NCI-H1417 (cell line): ENCODE measurements at places on chromosomes 2 and 18.

- DNase-seq, result no peak
Observed at GRCh38 chr2:8642366-8643068, 39.3 kb upstream of the ID2 start.

DNA sequence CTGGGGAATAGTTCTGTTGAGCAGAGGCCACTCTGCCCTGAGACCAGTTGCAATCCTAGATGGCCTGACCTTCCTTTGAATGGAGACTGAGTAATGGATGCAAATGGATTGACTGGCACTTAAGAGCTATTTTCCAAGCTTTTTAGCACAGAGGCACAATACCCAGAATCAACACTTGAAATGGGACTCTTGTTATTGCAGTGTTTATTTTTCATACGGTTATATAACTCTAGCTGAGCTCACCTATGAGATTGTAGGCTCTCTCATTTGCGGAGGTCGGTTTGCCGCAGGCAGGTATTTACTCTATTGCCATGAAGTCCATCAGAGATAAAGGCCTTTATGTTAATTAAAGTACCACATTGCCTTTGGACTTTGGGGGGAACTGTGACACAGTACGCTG is 422.3 kb upstream of the CELF4 start:
- DNase-seq, result peak; percentile 79

- no peak for DNase-seq
Observed at GRCh38 chr2:24181849-24182248, 7.0 kb downstream of the FAM228A start.

DNA sequence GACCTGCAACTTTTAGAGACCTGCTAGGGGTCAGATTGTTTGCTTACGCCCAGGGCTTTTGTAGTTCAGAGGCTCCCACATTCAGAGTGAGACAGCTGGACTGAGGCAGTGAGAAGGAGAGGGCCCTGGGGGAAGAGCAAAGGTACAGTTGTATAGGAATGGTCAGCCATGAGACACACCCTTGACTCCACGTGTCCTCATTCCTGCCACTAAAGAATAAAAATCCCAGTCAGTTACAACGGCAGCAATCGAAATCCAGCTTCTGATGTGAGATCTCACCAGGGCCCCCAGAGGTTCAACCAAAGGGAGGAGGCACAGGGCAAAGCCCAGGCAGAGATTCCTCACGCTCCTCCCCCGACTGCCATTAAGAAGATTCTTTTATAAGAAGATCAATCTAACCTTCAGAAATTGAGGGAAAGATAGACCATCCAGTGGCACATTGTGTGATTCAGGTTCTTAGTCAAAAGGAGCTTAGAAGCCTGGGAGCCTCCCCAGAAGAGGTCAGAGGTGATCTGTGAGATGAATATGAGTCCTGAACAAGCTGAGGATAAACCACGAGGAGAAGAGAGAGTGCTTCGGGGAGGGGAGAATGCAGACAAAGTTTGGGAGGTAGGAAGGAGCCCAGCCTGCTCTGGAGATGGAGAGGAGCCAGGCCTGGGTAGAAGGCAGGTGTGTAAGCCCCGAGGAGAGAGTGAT is 317.0 kb downstream of the CYP26B1 start:
- DNase-seq, result no peak

DNA sequence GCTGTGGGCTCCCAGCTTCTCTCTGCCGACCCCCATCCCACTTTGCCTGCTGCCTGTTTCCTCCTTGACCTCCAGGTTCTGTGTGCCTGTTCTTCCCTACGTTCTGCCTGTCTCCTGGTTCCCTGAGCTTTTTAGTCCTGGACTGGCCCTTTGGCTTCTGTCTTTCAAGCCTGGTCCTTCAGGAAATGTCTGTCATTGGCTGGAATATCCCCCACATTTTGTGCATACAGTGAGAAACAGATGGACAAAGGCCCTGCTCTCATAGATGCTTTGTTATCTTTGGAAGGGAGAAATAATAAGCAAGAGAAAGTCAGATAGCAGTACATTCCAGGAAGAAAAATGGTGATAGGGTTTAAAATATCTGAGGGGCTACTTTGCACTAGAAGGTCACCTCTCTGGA is 5.7 kb downstream of the MGAT5 start:
- DNase-seq, result no peak

- DNase-seq, result no peak
Observed at GRCh38 chr2:84556190-84556589, 39.9 kb downstream of the DNAH6 start.

GRCh38 chr2:241248897-241249296 is 60.4 kb downstream of the ANO7 start:
- DNase-seq, result no peak

- no peak for DNase-seq
Observed at GRCh38 chr18:49155857-49156256, 205.1 kb upstream of the SMAD7 start.

- no peak for DNase-seq
Observed at GRCh38 chr18:58364876-58365528, 263.9 kb downstream of the ALPK2 start.

DNA sequence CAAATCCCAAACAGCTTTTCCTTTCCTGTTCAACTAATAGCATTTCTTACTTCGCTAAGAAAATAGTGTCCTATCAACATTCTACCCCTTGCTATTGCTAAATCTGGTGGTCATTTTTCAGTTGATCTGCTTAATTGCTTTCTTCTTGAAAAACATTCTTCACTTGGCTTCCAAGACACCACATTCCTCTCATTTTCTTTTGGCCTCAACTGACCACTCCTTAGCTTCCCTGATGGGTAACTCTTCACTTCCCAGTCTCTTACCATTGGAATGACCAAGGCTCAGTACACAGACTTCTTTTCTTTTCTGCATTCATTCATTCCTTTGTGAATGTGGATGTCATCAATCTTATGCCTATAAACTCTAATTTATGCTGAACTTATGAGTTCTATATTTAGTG is 230.8 kb upstream of the CDH2 start:
- DNase-seq, result no peak

DNA sequence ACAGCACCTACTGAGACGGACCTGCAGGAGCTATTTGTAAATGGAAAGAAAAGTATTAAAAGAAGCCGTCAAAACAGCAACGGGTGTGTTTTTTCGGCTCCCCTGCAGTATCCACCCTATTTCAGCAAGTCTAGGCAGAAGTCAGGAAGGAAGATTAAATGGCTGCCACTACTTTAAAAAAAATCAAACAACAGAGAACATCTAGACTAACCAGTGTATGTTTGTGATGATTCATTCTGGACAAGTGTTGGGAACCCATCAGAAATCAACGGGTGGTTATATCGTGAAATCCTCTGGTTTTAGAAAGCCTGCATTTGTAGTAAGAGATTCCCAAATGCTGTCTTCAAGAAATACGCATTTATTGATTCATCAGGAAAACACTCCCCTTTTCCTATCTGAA is 9.0 kb downstream of the PMAIP1 start:
- DNase-seq, result no peak

- no peak for DNase-seq
Observed at GRCh38 chr2:196201229-196202009, 30.0 kb upstream of the STK17B start.

DNA sequence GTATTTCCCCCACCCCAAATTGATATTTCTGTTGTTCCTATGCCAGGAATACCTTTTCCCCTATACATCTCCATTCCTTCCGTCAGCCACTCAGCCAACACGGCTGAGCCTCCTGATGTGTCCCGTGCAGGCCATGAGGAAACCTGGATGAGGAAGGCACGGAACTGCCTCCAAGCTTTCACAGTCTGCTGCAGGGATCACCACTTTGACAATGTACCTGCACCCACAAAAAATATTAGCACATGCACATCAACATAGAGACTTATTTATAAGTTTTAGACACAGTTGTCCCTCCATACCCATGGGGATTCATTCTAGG is 101.4 kb upstream of the PPP1CB start:
- DNase-seq, result no peak

DNA sequence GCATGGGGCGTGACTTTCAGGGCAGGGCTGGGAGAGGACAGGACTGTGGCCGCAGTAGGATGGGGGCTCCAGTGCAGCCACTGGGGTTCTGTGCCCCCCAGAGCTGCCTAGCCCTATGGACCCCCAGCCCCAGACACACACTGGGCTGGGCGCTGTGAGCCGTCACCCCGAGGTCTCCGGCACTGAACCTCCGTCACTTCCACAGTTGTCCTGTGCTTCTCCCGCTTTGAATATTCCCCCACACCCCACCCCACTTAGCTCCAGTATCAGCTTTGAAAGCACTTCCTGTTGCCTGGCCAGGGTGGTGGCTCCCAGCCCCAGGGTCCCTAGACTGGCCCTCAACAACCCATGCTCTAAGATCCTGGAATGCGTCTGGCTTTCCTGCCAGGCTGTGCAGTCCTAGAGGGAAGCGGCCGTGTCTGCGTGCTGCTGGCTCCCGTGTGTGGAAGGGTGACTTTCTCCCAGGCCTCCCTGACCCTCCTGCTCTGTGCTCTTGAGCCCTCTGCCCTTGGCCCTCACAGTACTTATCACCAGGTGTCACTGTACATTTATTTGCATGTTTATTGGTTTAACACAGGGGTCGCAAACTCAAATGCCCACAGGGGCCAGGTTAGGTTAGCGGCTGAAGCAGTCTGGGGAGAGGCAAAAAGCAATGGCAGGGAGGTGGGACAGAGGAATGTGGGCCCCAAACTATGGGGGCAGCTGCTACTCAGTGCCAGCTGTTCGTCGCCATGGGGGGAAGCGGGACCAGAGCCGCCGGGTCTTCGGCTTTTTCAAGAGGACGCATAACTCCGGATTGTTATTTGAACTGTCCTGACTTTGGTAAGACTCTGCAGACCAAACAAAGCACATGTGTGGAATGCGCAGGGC is 9.9 kb downstream of the OBSL1 start:
- no peak for DNase-seq

DNA sequence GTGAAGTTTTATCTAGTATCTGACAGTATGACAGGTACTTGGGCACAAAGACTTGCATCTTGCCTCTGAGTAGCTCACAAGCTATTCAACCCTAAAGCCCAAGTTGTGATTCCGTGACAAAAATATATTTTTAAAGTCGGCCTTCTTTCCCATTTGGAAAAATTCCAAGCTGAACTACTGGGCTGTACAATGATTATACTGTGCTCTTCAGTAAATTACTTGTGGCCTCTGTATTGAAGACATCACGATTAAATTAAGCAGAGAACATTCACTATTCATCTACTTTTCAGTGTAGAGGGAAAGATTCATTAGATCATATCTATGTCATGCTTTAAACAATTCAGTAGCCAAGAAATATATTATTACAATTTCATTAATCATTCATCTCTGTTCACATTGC is 282.2 kb downstream of the CDH2 start:
- DNase-seq, result no peak

- DNase-seq, result no peak
Observed at GRCh38 chr2:207869784-207870778, 100.4 kb upstream of the FZD5 start.

- DNase-seq, result no peak
Observed at GRCh38 chr2:136495636-136496035, 269.7 kb upstream of the THSD7B start.

DNA sequence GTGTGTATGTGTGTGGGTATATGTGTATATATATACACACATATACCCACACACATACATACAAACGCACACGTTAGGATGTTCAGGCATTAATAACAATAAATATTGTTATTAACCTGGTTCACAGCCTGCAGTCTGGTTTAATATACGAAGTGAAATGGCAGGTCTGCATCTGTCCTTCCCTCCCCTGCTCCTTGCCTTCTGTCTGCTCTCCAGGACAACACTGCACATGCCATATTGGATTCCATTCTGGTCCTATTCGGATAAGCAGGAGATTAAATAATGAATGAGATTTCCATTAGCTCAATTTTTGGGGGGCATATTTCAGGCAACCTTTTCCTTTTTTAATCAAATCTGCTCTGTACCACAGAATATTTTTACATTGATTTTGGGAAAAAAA is 158.0 kb downstream of the CELF4 start:
- DNase-seq, result no peak

GRCh38 chr2:232798187-232798586 is 21.8 kb upstream of the KCNJ13 start:
- DNase-seq, result no peak

GRCh38 chr2:122514451-122514996 is 759.1 kb downstream of the TSN start:
- no peak for DNase-seq

DNA sequence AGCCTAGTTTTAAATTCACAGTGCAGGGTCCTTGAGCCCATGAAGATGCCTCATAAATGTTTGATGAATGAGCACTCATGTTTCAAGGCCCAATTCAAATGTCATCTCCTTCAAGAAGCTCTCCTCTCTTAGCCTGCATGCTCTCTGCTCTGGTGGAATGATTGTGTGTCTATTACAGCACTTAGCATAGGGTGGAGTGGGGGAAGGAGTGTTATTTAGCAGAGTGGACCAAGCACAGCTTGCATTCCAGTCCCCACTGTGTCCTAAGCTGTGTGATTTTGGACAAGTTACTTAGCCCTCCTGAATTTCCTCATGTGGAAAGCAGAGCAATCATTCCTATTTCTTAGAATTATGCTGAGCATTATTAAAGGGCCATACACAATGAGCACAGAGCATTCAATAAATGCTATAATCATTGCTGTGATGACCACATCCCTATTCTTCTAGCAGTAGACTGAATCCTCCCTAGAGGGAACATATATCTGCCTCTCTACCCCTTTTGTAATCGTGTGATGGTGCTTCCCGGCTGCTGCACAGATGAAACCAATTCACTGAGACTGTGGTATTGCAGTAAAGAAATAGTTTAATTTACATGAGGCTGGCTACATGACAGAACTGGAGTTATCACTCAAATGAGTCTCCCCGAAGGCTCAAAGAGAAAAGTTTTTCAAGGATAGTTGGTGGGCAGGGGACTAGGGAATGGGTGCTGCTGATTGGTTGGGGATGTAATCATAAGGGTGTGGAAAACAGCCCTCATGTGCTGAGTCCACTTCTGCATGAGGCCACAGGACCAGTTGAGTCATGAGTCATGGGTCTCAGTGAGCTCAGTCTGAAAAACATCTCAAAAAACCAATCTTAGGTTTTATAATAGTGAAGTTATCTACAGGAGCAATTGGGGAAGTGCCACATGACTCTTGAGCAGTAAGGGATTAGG is 173.4 kb upstream of the NDUFV2 start:
- no peak for DNase-seq

- no peak for DNase-seq
Observed at GRCh38 chr2:82879803-82880202, 1579.3 kb downstream of the SUCLG1 start.

DNA sequence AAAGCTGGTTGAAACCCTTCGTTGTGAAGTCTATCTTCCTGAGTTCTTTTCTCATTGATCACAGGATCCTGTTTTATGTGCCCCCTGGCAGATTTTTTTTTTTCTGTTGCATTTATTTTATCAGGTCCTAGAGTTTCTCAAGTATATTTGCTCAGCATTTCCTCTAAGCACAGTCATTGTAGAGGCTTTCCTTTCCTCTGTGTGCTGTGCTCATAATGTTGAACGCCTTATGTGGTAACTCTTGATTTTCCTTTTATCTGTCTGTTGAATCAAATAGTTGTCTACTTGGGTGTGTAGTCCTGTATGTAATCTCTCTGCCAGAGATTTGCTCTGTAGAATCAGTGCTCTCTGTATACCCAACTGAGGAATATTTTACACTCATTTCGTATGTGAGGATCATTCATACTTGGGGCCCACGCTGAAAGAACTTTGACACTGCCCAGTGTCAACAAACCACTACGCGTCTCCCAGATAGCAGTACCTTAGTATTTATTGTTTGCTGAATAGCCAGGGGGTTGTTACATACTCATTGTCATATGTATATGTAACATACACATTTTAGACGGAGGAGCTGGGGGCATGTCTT is 118.2 kb downstream of the CTNNA2 start:
- no peak for DNase-seq
